Right ventricle myocardium superior (tissue), 1 donor: ENCODE measurements at places on chromosomes 6 and 20. TPM values are rescaled to one million over a fixed set of nuclear protein-coding genes. Genes with fewer than 3 reads are reported as not detected.

The PSMB9 gene
- 12.6 TPM for total RNA-seq

The PAK5 gene
- total RNA-seq = not detected

The LAMA2 gene
- total RNA-seq = 115 TPM

The PI3 gene
- total RNA-seq = not detected

The BANF2 gene
- total RNA-seq = not detected

The FLRT3 gene
- total RNA-seq = 0.05 TPM

The STMND1 gene
- total RNA-seq = not detected

The PROCR gene
- total RNA-seq = 9.3 TPM

The HLA-G gene
- not detected for total RNA-seq

The C20orf141 gene
- total RNA-seq = not detected

The RSPH4A gene
- total RNA-seq = not detected

The MYL9 gene
- total RNA-seq = 1,602 TPM

The TRIM15 gene
- not detected for total RNA-seq

The PEDS1 gene
- total RNA-seq = 25.9 TPM

The MROH8 gene
- total RNA-seq = 3.8 TPM

The LY6G6D gene
- not detected for total RNA-seq

The TXLNB gene
- 125 TPM for total RNA-seq

The CARMIL1 gene
- total RNA-seq = 3.4 TPM

The VSX1 gene
- total RNA-seq = 0.30 TPM

The MOG gene
- 10.3 TPM for total RNA-seq

The TMC2 gene
- not detected for total RNA-seq

The CST7 gene
- 0.48 TPM for total RNA-seq
